ENCODE measurements at places on chromosomes 5 and 9.

DNA sequence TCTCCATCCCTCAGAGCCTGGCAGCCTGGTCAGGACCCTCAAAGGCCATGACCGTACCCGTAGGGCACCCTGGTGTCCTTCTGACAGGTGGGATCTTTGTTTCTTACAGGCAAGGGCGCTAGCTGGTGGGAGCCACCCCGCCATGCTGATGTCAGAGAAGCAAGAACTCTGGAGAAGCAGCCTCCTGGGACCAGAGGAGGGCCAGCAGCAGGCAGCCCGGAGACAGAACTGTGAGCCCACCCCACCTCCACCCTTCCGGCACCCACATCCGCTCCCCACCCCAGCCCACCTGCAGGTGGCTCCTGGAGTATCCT, 42.2 kb upstream of the IL17B start:
- DNase-seq: no peak

DNA sequence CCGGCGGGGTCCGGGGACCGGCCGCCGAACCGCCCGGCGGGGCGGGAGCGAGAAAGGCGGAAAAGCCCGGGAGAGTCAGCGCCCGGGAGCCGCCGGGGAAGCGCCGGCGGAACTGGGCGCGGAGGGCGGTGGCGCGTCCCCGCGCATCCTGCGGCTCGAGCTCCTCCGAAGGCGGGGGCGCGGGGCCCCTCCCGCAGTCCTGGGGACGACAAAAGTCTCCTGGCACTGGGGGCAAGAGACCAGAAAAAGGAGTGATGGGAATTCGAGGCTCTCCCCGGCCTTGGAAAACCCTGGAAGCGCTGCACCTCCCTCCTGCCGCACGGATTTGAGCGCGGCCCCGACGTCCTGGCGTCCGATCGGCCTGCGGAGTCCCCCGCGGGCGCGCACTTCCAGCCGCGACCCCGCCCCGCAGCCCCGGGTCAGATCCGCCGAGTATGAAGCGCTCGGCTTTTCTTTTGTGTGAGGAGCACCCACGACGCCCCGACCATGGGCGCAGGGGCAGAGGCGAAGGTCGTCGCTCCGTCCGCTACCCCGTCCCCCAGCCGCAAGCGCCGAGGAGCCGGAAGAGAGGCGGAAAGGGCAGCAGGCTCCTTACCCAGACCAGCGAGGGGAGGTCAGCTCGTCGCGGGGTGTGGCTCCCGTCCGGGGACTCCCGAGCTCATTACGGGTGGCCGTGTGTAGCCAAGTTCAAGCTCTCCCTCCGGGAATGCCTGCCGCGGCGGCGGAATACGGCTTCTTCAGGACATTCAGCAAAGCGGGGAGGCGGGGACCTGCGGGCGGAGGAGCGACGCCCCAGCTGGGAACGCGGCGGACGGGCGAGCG, at the start of gene EPB41L4A:
Gene EPB41L4A, minus strand, starts transcription at position 114 of the 822 bp plus-strand sequence. CDS start 238 bp downstream, outside the sequence.
- DNase-seq: peak; percentile 56

GRCh38 chr5:112886975-112887374, 25.9 kb downstream of the SRP19 start:
- DNase-seq: no peak

GRCh38 chr5:53361708-53362107, 118.7 kb upstream of the FST start:
- no peak for DNase-seq

GRCh38 chr5:58999804-59000203, 416.9 kb downstream of the RAB3C start:
- DNase-seq: no peak

DNA sequence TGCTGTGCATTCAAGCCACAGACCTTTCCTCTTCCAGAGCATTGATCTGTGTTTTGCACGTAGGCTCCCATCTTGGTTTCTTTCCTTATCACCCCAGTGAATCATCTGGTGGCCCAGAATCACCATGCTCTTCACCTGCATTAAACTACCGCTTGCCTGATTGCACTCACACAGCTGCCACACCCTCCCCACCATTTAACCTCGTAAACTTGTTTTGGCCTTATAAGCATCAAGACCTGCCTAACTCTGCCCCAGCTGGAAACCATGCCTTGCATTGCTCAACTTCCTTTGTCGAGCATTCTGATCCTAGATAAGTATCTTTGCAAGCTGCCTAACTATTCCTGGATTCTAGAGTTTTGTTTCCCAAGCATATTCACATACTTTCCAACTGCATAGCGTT, 369.6 kb upstream of the SEMA6A start:
- DNase-seq: no peak

GRCh38 chr9:19127871-19128500, 694 bp upstream of the PLIN2 start:
- peak; percentile 38 for DNase-seq

GRCh38 chr5:6220346-6221088, 157.8 kb downstream of the MED10 start:
- DNase-seq: no peak

DNA sequence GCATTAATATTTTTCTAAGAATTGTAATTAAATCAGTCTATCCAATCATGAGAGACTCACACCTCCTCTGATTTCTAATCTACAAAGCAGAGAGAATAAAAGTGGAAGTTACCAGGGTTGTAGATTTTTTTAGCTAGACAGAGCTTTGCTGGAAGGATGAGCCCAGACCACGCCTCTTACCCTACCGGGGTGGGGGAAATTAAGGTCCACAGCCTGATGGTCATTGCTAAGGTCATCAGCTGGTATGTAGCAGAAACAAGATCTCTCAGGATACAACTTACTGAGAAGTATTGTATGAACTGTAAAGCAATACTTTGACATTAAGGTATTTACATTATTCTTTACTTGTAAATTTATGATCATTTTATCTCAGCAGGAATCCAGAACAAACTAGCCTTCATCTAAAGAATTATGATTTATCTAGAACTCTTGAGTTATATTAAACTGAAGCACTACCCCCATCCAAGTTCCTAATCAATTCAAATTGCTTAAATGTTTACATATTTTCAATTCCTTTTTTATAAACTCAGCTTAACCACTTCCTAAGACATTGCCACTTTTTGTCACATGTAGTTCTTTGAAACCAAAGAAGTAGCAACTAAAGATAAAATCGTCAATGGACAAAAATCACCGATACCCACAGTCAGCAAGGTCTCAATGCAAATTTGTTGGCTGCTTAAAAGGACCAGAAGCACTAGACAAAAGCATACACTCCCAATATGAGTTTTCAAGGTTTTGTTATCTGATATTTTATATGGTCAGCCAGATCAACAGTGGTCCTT, 225.8 kb upstream of the DAPK1 start:
- no peak for DNase-seq

GRCh38 chr5:178496214-178496613, 94.0 kb downstream of the COL23A1 start:
- no peak for DNase-seq

GRCh38 chr5:173963182-173963838, 25.7 kb upstream of the C5orf47 start:
- DNase-seq: no peak

DNA sequence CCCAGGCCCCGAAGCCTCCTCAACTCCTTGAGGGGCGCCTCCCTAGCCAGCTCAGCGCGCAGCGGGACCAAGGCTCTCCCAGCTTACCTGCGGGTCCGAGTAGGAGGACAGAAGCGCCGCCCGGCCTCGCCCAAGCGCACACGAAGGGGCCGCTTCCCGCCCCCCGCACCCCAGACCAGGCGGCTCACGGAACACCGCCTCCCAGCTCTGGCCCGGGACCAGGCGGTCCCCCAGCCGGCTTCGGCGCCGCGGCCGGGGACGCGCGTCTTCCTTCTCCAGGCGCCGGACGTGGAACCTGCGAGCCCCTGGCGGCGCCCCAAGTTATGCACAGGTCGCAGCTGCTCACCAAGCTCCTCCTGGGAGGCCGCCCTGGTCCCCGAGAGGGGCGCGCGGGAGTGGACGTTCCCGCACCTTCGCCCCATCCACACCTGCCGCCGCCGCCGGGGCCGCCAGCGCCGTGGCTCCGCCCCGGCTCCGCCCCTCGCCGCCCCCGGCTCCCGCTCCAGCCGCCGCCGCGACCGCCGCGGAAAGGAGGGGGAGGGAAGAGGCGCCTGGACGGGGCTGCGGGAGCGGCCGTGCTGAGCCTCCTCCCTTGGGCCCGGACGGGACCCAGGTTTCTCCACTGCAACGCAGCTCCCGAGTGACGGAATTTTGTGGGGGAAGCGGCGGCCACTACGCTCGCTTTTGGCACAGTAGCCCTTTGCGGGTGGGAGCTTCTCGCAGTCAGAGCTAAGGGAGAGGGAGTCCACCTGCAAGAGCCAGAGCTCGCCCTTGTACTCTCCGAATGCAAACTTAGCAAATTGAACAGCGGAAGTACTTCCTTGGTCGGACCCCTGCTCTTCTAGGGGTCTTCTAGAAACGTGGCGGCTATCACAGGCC, 77.5 kb upstream of the IFNE start:
- DNase-seq: peak; percentile 48

GRCh38 chr9:130078547-130078946, 24.8 kb downstream of the GPR107 start:
- DNase-seq: no peak

- DNase-seq: no peak
These were observed 372.7 kb upstream of the IRX1 start for GRCh38 chr5:3222924-3223323.

DNA sequence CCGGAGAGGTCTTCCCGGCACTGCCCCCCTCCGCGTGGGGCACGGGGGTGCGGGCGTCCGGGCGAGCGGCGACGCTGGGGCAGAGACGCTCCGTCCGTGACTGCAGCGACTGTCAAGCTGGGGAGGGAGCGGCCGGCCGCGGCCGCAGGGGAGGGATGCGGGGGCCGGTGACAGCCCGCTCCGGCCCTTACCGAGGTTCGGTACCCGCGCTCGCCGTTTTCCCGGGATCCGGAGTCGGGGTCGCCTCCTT, 400 bp downstream of the KDM4C start:
- DNase-seq: no peak

GRCh38 chr5:110909950-110910349, 161.6 kb upstream of the TSLP start:
- no peak for DNase-seq

DNA sequence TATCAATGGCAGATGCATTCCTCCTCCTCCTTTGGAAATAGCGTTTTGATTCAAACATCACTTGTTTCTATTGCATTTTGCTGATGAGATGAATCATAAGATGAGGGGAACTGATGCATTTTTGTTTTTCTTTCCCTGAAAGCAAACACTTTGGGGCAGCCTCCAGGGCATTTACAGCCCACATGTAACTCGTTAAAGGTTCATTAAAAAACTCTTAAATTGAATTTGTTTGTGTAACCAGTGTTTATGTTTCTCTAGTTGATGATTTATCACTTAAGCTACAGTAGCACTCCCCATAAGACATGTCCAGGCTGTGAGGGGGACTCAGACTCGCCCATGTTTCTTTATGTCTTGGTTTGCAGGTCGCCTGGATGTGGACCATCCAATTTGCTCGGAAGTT, 246.1 kb upstream of the ANKH start:
- no peak for DNase-seq

- DNase-seq: no peak
These were observed 31.1 kb downstream of the RPS23 start for GRCh38 chr5:82246960-82247574.

GRCh38 chr5:23012842-23013241, 159.7 kb upstream of the CDH12 start:
- DNase-seq: no peak

DNA sequence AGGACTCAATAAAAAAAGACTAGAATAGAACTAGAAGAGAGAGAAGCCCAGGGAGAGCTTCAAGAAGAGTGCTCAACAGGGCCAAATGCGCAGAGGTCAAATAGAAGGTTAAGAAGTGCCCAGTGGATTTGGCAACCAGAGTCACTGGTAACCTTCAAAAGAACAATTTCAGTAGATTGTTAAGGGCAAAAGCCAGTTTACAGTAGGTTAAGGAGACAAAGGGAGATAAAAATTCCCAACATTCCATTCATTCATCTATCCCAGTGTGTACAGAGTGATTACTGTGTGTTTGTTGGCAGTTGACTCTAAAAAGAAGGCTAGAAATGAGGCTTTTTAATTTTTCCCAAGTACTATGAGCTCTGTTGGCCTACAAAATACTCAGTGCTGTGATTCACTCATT, 69.4 kb downstream of the RIGI start:
- DNase-seq: no peak

DNA sequence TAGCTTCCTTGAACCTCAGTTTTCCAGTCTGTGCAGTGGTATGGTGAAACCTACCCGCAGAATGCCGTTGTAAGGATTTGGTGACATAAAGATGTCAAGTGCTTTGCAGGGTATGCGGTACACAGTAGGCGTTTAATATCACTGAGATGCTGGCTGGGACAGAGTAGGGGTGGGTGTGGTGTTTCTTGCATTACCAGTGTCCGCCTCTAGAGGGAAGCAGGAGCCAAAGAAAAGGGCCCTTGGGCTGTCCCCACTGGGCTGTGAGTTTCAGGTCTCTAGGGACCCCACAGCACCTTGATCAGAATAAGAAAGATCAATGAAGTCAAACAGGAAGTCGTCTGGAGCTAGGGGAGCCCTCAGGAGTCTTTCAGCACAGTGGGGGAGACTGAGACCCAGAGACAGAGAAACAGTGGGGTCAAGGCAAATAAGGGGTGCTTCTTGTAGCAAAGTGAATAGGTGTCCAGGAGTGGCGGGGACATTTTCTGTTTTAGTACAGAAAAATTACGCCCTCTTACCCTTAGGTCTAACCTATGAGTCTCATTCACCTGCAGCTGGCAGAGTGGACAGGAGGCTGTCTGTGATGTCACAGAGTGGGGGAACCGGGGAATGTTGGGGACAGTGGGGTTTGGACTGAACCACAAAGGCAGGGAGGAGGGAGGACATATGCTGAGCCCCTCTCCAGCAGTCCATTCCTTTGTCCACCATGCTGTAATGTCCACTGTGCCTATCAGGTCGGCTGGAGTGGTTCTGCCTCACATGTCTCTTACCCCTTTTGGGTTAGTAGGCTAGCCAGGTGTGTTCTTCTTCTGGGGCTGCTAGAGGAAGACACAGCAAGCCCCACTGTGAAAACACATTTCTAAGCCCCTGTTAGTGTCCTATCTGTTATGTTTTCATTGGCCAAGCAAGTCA, 4.7 kb upstream of the TEX53 start:
- DNase-seq: peak; percentile 55

GRCh38 chr9:549455-549997, 292.0 kb upstream of the DMRT1 start:
- no peak for DNase-seq

DNA sequence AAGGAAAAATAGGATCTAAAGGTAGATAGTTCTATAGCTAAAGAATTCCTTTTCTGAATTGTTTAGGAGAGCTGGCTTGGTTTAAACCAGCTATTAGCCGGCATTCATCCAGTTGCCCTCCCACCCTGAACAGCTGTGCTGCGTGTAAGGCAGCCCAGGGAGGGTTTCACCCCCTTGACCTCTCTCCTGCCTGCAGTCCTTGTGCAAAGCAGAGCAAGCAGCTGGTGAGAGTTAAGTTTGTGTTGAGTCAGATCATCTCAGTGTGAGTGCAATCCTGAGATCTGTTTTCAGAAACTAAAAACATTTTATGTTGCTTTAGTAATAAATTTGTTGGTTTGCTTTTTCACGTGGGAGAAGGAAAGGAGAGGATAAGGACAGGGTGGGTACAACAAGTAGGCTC, 13.0 kb downstream of the SLC25A25 start:
- no peak for DNase-seq

- no peak for DNase-seq
These were observed 3.6 kb upstream of the SLC1A3 start for GRCh38 chr5:36602704-36603321.

- no peak for DNase-seq
These were observed 11.6 kb upstream of the ASPN start for GRCh38 chr9:92493749-92494387.

- DNase-seq: no peak
These were observed 72.9 kb downstream of the ARSB start for GRCh38 chr5:78912085-78912771.
